ENCODE measurements at places on chromosomes 2 and 18. TPM values are rescaled to one million over a fixed set of nuclear protein-coding genes. Genes with fewer than 3 reads are reported as not detected.

The G6PC2 gene
- total RNA-seq = not detected

- no peak for DNase-seq
Measured at GRCh38 chr2:28678944-28679343, 72.7 kb upstream of the PPP1CB start.

- peak; percentile 15 for DNase-seq
Measured at GRCh38 chr2:237149425-237149824, 63.7 kb downstream of the COPS8 start.

GRCh38 chr2:36704475-36705150, 8.1 kb downstream of the VIT start:
- no peak for DNase-seq

The TUBB8B gene
- total RNA-seq = not detected

DNA sequence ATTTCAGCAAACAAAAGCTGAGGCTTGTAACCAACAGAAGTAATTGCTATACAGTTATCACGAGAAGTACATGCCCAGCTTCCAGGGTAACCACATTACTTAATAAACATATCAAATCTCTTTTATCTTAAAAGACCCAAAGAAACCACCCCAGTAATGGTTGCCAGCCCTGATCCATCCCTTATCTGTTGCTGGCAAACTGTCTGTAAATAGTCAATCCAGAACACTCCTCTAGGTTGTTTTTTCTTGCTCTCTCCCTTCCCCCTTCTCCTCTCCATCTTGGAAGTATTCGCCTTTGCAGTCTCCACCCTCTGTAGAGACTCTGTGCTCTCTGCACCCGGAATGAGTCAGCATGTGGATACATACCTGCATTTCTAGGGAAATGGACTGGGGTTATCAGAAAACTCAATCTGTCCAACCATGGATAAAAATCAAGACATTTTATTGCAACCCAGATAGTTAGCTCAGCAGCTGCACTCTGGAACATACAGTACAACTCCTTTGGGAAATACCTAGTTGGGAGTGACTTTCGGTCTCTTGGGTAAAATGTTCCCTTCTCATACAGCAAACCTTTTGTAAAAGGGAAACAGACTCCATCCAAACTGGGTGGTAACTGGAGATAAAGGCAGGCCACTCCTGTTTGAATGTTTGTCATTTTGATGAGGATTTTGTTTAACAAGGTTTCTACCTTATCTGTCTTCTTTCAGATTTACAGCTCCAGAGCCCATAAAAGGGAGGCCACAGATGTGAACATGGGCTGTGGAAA, 123.5 kb upstream of the FOSL2 start:
- DNase-seq = peak; percentile 83

DNA sequence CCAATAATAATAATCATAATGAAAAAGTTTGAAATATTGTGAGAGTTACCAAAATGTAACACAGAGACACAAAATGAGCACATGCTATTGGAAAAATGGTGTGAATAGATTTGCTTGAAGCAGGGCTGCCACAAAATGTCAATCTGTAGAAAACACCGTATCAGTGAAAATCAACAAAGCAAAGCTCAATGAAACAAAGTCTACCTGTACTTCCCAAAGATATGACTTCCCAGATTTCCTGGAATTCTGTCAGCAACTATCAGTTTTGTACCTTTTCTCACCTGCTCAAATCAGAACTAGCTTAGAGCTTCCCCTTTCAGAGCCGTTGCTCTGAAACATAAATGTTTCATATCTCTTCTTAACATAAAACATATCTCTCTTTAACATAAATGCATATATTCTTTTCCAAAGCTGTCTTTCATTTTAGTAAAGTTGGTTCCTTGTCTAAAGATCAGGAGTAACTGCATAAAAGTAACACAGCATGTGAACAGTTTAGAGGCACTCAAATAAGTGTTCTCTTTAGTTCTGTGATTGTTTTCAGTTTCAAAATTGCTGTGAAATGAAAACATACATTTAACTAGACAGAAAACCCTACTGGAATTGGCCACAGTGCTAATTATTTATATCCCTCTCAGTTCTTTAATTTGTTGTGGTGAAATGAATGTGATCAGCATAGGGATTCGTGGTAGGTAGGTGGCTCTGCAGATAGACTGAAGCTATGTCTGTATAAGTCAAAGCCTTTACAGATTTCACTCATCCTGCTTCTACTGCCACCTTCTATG, 262.5 kb downstream of the KCNJ3 start:
- no peak for DNase-seq

The CKAP2L gene
- total RNA-seq = 61.9 TPM

The ABCB6 gene
- 41.6 TPM for total RNA-seq

The RAX gene
- total RNA-seq = not detected

The HOXD11 gene
- not detected for total RNA-seq

The DNAH6 gene
- total RNA-seq = 0.10 TPM

- DNase-seq = no peak
Measured at GRCh38 chr2:14285812-14286211, 346.7 kb upstream of the LRATD1 start.

GRCh38 chr2:167181134-167181533, 292.9 kb downstream of the XIRP2 start:
- DNase-seq = peak; percentile 27

The HAUS1 gene
- total RNA-seq = 150 TPM

- DNase-seq = no peak
Measured at GRCh38 chr2:200871151-200871550, 6.7 kb upstream of the CLK1 start.

- DNase-seq = no peak
Measured at GRCh38 chr2:65035351-65035943, 20.8 kb upstream of the CEP68 start.

- no peak for DNase-seq
Measured at GRCh38 chr2:26612522-26613240, 28.5 kb downstream of the CIB4 start.

DNA sequence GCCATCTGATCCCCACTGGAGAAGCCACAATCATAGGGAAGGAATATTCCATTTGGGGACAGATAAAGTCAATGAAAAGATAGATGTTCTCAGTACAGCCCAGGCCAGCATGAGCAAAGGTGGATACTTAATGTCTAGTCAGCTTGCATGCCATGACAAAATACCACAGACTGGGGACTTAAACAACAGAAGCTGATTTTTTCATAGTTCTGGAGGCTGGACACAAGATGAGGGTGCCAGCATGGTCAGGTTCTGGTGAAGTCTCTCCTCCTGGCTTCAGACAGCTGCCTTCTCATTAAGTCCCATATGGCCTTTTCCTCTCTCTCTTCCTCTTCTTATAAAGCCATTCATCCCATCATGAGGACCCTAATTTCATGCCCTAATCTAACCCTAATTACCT, 116.1 kb upstream of the CYP1B1 start:
- DNase-seq = no peak

DNA sequence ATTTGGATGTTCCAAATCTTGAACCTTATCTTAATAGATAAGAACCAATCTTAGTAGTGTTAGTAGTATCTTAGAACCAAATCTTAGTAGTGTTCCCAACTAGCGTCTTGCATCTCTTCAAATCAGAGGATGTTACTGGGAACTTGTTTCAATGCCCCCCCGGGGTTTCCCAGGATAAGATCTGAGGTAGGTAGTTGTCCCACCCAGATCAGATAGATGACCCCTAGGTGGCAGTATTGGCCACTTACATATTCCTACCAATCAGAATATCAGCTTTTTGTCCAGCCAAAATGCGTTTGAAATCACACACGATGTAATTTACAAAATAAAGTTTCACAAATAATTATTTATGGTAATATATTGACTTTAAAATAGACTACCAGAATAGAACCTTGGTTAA, 314.8 kb downstream of the MBD2 start:
- peak; percentile 28 for DNase-seq

The ANKRD30BL gene
- not detected for total RNA-seq

The UGT1A8 gene
- not detected for total RNA-seq

The KLHL30 gene
- total RNA-seq = not detected

GRCh38 chr2:167478196-167478595, 589.9 kb downstream of the XIRP2 start:
- DNase-seq = no peak

DNA sequence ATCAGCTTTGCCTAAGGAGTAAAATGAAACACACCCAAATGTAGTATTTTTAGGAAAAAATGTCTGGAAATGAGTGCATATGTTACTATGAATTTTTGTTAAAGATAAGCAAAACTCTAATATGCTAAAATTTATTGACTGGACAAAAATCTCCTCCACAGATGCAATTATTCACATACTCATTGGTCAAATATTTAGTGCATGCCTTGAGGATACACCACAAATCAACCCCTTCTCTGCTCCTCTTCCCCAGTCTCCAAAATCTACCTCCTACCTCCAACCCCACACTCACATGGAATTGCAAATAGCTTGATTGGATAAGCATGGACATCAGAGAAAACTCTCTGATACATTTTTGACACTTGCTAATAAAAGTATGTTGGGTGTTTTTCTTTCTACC, 95.6 kb upstream of the CDC42EP3 start:
- DNase-seq = no peak

DNA sequence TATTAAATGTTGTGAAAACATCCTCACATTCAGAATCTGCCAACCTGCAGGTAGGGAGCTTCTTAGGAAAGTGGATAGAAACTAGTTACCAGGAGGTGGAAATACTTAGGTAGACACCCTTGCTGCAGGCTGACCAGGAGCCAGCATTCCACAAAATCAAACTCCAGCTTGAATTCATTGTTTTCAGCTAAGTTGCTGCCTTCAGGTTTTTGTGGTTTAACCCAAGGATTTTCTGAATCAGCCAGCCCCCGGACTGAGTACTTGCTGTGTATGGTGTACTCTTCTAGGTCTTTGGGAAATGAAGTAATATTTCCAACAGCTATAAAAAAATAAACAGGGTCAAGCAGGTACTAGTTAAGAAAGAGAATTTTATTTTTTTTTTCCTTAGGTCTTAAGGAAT, 192.1 kb upstream of the CHST9 start:
- DNase-seq = no peak

GRCh38 chr2:168794968-168795367, 7.5 kb upstream of the NOSTRIN start:
- DNase-seq = no peak

The FAM110C gene
- total RNA-seq = not detected

The MSTN gene
- total RNA-seq = not detected

GRCh38 chr2:240885566-240885965, 10.4 kb downstream of the MAB21L4 start:
- DNase-seq = no peak
